ENCODE measurements at places on chromosomes 4 and X.

- DNase-seq, result no peak
These were observed 49.7 kb upstream of the NPNT start for GRCh38 chr4:105845559-105845958.

- no peak for DNase-seq
These were observed 1.6 kb downstream of the FAT4 start for GRCh38 chr4:125316401-125316790.

DNA sequence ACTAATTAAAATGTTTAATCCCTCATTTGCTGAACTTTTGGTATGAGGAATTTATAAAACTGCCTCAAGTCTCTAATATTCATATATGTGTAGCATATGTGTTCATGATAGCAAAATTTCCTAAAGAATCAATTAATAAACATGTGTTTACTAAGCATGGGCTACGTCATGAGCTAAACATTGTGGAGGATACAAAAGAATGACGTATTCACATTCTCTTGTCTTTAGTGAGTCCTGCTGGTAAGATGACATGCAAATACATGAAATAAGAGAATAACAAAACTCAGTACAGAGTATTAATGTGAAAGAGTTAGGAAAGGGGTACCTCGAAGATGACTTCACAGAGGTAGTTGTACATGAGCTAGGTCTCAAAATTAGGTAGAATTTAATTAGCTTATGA lies 121.9 kb upstream of the POF1B start:
- DNase-seq, result no peak

- DNase-seq, result no peak
These were observed 456.7 kb downstream of the PCDH18 start for GRCh38 chr4:137075586-137075985.

DNA sequence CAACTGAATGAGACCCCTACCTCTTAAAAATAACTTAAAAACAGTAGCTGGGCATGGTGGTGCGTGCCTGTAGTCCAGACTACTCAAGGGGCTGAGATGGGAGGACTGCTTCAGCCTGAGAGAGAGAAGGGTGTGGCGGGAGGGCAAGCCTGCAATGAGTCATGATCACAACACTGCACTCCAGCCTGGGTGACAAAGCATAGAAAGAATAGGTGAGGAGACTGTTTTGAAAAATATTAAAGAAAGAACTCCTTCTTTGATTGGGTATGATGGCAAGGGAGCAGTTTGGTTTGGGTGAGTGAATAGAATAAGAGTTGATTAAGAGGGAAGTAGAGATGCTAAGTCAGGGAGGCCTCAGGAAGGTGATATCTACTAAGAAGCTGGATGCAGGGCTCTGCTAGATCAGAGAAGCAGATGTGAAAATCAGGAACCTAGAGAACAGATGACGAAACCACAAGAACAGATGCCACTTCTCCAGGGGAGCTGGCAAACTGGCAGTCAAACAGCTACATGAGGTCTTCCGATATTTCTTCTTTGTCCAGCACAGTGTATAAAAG lies 318.6 kb downstream of the OPHN1 start:
- DNase-seq, result no peak

- DNase-seq, result no peak
These were observed 12.9 kb downstream of the DDX53 start for GRCh38 chrX:23012636-23013035.

- no peak for DNase-seq
These were observed 837 bp downstream of the CITED1 start for GRCh38 chrX:72304877-72305276.

- no peak for DNase-seq
These were observed 37.0 kb downstream of the AWAT2 start for GRCh38 chrX:70012756-70013155.

- peak; percentile 71 for DNase-seq
These were observed 4.2 kb downstream of the PRDM8 start for GRCh38 chr4:80201252-80202151.

DNA sequence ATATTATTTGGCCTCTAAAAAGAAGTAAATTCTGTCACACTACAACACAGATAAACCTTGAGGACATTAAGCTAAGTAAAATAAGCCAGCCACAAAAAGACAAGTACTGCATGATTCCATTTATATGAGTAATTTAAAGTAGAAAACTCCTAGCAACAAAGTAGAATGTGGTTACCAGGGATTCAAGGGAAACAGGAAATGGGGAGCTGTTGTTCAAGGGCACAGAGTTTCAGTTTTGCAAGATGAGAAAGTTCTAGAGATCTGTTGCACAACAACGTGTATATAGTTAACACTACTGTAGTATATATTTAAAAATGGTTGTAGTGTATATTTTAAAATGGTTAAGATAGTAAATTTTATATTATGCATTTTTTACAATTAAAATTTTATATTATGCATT lies 25.4 kb downstream of the SEC31A start:
- DNase-seq, result no peak

- no peak for DNase-seq
These were observed 109.4 kb downstream of the DLG3 start for GRCh38 chrX:70554081-70554480.

DNA sequence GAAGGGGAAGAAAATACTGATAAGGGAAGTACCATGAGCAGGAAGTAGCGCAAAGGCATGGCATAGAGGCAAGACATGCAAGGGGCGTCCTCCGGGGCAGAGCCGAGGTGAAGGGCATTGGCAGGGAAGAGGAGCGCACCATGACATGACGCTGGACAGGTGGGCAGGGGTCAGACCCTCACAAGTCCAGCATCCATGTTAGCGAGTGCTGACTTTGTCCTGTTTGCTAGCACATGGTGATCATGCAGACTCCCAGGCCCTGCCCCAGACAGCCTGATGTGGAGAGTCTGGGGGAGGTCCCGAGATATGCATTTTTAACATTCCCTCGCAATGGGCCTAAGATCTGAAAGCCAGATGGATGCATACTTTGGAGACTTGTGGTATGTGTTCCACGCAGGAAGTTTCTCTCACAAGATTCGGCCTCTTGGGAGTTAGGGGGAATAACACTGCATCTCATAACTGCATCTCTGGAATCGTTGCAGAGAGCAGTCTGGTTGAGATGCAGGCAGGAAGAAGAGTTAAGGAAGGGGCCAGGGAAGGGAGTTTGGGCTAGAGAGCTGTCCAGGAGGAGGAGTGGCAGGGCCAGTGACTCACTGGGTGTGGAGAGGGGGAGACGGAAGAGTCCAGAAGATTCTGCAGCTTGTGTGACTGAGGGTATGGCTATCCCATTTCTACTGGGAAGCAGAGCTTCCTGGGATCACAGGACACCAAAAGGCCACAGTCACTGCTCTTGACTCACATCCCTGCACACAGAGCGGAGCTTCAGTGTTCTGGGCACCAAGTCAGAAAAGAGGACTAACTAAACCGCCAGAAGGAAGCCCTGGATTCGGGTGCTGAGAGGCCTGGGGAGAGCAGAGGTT lies 59.7 kb downstream of the FAM184B start:
- no peak for DNase-seq

DNA sequence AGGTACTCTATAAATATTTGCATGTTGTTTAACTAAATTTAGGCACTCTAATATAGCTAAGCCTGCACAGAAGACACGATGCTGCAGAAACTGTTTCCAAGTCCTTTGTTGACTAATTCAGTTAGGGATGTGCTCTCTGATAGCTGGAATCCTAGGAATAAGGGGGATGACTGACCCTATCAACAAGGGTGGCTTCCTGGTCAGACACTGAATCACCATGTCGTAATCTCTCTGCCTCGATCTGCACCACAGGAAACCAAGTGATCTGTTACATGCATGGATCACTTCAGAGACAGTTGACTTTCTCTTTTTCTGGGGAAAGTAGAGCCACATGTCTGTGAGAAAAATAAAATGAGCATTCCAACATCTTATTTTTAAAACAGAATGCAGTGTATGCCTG lies 169.1 kb downstream of the GUCY2F start:
- DNase-seq, result no peak

DNA sequence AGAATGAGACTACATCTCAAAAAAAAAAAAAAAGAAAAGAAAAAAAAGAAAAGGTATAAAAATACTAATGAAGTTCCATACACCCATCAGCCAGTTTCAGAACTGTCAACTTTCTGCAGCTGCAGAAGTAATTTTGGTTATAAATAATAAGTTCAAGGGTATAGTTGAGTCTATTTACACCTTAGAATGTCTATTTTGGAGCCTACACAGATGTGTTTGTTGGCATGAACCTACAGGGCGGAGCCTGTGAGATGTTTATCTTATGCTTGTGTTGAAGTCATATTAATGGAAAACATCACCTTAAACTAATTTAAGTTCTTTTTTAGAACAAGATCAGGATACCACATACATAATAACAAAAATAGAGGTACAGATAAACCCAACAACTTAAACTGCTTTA lies 85.8 kb downstream of the RAPGEF2 start:
- no peak for DNase-seq

DNA sequence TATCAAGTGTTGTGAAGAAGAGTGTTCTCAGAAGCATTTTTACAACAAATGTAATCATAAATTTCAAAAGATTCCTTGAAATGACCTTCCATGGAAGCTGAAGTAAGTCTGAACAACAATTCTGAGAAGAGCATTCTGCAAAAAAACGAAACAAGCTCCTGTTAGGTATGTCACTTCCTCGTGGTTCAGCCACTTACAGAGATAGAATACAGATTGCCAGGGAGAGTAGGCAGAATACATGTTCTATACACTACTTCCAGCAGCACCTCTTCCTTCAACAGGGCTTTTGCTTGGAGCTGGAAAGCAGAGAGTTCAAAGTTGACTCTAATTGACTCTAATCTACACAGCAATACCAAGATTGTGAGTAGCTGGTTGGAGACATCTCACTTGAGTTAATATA lies 274.5 kb downstream of the ADGRA3 start:
- DNase-seq, result no peak

- DNase-seq, result no peak
These were observed 247.6 kb downstream of the CBLL2 start for GRCh38 chrX:22520128-22520828.

GRCh38 chr4:83010522-83011318 lies at the start of gene LIN54:
LIN54 (minus strand) TSS chr4:83010823; CDS start chr4:82984844, 25,979 bp downstream.
- DNase-seq, result peak; percentile 65

- DNase-seq, result no peak
These were observed 37.3 kb downstream of the KLHL15 start for GRCh38 chrX:23989689-23990088.

- no peak for DNase-seq
These were observed 32.5 kb downstream of the HMGB2 start for GRCh38 chr4:173301518-173302201.

DNA sequence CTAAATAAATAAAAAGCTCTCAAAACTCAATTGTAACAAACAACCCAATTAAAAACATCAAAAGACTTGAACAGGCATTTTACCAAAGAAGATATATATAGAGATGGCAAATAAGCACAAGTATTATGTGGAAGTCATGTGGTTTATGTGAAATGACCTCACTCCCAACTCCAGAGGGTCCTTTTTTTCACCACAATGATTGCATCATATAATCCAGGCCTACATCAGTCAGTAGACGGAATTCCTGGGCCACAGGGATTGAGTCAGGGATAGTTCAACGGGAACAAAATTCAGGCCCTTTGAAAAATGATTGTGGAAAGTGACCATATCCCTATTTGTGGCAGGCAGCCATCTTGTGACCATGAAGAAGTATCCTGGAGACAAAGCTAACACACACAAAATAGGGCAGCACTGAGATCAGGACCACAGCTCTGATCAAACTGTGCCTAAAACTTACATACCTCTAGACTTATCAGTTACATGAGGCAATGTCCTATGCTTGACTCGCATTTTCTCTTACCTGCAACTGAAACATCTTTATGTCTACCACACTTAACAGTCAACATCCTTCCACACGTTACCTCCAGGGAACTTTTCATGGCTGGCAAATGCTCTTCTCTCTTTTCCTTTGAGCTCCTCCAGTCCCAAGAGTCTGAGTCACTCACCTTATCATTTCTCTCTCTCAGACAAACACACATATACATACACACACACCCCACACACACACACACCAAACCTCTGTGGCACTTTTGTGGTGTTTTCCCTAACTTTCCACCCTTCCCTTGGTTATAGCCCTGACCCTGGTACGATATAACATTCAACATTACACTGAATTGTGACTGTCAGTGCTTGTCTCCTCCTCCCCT lies 113.5 kb downstream of the PHF8 start:
- DNase-seq, result no peak

DNA sequence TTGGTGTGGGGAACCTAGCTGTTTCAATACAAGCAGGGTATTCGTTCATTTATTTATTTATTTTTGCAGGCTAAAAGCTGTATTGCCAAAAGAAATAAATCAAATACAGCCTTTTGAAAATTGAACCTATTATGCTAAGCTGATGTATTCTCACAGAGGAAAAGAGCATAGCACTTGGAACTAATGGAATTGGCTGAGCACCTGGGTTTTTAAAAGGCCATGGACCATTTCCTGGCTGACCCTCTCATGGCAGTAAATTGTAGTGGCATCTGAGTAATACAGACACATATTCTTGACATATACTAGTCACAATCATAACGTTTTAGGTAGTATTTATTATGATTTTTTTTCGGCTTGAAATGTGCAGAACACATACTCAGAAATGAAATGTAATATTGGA lies 71.8 kb upstream of the ALG13 start:
- no peak for DNase-seq

GRCh38 chr4:56739066-56739777 lies 58.1 kb upstream of the HOPX start:
- DNase-seq, result no peak

DNA sequence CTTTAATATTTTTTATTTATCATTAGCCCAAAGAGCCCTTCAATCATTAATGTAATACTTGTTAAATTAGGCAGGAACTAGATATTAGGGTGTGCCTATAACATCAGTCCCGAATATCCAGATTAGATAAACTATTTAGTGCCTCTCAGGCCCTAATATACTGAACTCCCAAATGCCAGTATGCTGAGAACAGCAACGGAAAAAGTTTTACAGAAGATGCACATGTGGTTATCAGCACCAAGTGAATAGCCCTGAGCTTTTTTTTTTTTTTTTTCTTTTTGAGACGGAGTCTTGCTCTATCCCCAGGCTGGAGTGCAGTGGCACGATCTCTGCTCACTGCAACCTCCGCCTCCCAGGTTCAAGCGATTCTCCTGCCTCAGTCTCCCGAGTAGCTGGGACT lies 13.0 kb upstream of the ELF2 start:
- no peak for DNase-seq

DNA sequence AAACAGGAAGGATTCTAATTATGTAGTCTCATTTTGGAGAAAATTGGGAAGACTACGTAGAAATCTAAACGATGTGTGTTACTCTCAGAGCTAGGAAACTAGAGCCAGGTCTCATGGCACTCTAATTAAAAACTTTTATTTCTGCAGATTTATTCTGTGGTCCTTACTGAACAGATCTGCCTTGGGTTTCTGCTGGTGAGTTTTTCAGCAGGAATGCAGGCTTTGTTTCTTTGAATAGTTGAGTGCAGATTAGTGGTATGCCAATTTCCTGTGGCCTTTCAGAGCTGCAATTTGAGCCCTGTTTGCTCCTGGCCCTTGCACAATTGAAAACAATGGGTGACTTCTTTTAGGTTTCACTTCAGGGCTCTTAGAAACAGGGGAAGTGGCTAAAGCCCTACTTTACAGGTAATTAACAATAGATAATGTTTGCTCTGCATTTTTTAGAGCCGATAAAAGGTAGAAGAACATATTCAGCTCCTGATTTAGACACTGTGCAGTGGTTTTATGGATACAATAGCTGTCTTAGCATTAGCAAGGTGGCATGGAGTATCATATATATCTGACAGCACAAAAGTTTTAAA lies 21.8 kb downstream of the SPRY1 start:
- no peak for DNase-seq

Data from ovary (tissue), 10 donors.